Stimulated activated effector memory CD8-positive, alpha-beta T cell treated with anti-CD3 and anti-CD28 coated beads, Interleukin-12 subunit alpha, Interleukin-12 subunit beta, amount 100 ng/mL, for 72 hours (primary cell): ENCODE measurements at places on chromosomes 12 and 14.
A peak's percentile ranks its signal among the peaks of the same experiment; 100 is the strongest.

DNA sequence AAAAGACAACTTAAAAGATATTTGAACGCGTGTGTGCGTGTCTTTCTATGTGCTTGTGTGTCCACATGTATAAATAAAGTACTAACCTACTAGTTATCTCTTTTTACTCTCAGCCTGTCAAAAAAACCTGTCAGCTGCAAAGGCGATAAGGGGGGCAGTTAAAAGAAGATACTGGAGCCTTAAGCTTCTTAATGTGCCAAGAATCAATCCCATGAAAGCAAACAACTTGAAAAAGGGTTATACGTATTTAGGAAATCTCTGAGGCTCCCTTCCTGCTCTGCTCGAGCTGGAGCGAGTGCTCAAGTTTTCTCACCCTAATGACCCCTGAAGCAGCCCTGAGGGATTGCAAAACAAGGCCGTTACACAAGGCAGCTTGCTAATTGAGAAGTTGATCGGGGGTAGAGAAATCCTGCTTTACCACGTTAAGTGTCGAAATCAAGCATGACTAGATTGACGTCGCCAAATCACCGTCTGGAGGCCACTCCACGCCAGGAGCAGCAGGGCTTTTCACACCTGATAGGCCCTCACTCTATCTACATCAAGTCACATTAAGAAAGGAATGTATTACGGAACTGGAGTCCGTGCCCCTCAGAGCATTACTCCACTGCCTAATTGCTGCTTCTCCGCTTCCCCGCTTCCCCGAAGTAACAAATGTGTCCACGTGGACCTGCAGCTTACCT lies 32.4 kb downstream of the LMO3 start:
- DNase-seq: no peak

DNA sequence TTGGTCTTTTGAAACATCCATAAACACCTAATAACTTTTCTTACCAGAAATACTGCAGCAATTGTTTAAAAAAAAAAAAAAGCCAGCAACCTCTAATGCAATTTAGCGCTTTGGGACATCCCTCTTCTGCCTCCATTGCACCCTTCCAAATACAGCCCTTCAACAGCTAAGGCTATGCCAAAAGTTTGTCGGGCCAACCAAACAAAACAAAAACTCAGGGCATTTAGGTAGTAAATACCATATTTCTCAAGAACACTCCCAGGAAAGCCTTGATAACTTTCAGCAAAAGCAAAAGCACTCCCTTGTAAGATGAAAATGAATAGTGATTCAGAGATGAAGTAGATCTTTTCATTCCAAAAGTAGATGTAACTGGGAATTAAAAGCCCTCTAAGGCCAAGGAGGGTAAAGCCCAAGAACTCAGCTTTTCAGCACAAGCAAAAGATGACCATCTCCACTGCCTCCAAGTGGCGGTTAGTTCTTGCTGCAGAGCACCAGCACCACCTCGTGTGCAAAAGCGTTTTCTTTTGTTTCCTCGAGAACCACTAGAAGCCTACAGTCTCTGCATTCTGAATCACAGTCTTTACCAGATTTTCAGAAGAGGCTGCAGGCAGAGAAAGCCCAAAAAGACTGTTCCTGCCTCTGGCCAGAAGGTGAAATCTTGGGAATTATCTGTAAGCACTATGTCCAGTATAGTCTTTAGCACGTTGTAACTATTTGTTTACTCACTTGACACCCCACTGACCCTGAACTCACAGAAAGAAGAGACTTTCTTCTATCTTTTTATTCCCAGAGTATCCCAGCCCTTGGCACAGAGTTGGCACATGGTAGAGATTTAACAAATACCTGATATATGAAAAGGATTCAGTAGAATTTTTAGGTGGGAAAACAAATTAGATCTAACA lies 53.1 kb downstream of the SIX6 start:
- no peak for DNase-seq

DNA sequence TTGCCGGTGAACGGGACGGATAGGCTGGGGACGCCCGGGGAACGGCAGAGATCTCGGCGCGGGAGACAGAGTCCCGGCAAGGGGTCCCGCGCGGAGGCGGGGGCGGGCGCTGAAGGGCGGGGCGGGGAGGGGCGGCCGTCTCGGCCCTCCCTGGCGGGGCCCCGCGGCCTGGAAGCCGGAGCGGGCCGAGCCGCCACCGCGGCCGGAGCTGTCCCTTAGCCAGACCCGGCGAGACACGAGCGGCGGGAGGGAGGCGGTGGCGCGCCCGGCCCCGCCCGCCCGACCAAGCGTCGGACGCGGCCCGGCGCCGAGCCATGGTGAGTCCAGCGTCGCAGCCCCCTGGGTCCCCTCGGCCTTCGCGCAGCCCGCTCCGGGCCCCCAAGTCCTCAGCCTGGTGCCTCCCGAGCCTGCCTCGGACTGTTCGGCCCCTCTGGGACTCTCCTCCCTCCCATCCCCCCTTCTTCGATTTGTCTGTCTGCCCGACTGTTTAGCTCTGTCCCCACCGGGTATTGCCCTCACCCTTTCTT lies at the start of gene ARHGEF40:
ARHGEF40 (plus strand) TSS at position 222 of the 527 bp plus-strand sequence; CDS start at position 315, 93 bp downstream.
- no peak for DNase-seq

GRCh38 chr12:75177997-75178396 lies 31.6 kb downstream of the KCNC2 start:
- DNase-seq: no peak

DNA sequence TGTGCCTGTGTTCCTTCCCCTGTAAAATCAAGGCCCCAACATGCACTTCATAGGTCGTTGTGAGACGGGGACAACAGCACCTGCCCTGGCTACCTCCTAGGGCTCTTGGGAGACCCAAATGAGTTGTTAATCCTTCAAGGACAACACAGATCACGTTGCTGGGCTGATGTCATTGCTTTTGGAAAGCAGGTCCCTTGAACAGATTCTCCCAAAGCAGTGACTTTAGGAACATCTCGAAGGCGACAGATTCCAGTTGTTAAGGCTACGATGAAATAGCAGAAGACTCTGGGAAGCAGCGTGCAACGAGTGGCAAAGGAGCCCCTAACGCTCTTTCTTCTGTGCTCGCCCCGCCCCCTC lies 26.2 kb upstream of the MAP1LC3B2 start:
- no peak for DNase-seq

- no peak for DNase-seq
These were observed 6.7 kb upstream of the KRT75 start for GRCh38 chr12:52440821-52441319.

DNA sequence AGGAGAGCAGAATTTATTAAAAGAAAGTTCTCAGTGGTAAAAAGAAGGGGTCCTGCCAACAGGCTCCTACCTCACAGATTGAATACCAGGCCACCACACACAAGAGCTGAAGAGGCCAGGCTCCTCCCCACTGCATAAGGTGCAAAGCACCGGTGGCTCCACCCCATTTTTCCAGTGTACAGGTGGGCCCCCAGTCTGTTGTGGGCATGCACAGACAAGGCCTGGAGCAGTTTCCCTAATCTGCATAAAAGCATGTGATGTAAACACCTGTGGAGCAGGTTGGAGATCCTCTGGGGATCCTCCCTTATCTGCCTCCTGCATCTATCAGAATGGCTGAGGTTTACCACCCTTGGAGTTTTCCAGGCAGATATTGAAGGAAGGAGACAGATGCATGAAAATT lies 45.7 kb upstream of the PDZRN4 start:
- DNase-seq: no peak

GRCh38 chr12:49827401-49828099 lies 663 bp downstream of the NCKAP5L start:
- DNase-seq: no peak

DNA sequence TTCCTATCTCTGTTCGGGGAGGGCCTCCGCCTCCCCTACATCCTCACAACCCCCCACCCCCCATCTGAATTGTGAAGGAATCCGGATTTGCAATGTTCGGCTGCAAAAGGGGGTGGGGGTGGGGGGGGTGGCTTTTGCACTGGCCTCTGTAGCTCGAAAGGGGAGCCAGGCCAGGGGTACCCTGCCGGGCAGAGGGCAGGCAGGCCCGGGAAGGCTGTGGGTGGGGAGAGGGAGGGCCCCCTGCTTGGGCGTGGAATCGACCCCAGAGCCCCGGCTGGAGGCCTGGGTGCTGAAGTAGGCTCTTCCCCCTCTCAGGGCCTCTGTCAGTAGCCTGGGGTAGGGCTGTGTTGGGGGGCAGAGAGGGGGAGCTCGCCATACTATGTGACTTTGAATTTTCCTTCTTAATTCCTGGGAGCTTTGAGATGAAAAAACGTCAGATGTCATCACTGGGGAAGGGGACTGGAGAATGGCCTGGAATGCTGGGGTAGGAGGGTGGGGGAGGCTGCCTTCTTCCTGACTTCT lies 1.1 kb downstream of the LRP1 start:
- no peak for DNase-seq

- DNase-seq: no peak
These were observed 2.5 kb upstream of the PCNX4 start for GRCh38 chr14:60089221-60089620.

DNA sequence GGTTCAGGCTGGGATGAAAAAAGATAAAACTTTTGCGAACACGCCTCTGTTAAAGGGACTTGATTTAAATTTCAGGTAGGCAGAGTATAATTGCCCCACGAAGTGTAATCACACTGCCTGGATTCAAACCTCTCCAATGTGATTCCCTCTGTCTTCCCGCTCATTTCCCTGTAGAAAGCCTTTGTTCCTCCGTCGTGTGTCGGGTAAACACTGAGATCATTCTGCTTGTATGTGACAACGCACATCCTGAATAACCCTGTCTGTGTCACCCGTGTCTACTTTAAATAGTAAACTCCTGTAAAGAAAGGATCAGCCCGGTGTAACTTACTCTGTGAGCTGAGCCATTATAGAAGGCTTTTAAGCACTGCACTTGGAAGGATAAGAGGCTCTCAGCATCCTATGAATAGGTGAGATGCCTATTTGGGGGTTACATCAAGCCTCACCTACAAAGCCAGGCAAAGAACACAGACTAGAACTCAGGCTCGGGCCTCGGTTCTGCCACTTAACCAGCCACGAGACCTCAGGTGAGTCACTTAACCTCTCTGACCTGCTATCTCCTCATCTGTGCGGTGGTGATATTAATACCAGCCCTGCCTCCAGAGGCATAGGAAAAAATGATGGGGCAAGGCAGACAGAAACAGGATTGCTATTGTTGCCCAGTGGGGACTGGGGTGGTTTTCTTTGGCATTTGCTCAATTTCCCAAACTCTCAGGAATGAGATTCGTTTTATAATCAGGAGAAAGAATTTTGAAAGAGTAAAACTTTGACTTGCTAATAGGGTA lies 74.2 kb downstream of the RBM19 start:
- no peak for DNase-seq

- DNase-seq: no peak
These were observed 839.2 kb downstream of the SLC6A15 start for GRCh38 chr12:84073401-84073800.

- no peak for DNase-seq
These were observed 12.6 kb downstream of the ACTR6 start for GRCh38 chr12:100213016-100213891.

GRCh38 chr14:63454863-63455622 lies 88.1 kb downstream of the PPP2R5E start:
- DNase-seq: no peak

DNA sequence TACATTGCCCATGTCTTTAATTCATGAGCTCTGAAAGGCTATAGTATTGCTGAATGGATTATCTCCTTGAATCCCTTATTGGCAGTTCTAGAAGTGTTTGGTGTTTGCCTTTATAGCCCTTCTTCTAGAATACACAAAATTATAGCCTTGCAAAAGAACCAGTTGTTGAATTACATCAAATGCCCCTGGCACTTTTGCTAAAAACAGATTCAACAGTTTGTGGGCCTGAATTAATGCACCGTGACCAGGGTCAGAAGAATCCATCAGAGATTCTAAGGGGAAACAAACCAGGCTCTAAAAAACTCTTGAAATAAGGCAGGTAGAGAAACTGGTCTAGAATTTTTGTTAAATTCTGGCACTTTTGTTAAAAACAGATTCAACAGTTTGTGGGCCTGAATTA lies 197.8 kb downstream of the SOX5 start:
- no peak for DNase-seq

DNA sequence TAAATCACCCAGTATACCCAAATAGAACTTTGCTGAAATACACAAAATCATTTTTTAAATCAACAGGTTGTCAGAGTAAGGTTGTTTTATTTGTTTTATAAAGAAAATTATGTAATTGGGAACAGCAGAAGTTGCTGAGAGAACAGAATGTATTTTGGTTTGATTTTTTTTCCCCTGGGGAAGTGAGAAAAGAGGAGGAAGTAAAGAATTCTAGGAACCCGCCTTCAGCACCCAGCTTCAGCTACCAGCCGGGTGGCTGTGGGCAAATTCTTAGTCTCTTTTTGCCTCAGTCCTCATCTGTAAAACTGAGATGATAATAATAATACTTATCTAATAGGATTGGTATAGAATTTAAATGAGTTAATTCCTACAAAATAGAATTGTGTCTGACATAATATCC lies 119.4 kb downstream of the SRGAP1 start:
- no peak for DNase-seq

- DNase-seq: no peak
These were observed 387.8 kb downstream of the SOX5 start for GRCh38 chr12:23561364-23562345.

GRCh38 chr12:45674181-45674977 lies 55.1 kb upstream of the ARID2 start:
- no peak for DNase-seq

GRCh38 chr14:67569011-67569650 lies 30.9 kb downstream of the PIGH start:
- no peak for DNase-seq

- DNase-seq: no peak
These were observed 3.4 kb downstream of the KLRB1 start for GRCh38 chr12:9604287-9604686.

DNA sequence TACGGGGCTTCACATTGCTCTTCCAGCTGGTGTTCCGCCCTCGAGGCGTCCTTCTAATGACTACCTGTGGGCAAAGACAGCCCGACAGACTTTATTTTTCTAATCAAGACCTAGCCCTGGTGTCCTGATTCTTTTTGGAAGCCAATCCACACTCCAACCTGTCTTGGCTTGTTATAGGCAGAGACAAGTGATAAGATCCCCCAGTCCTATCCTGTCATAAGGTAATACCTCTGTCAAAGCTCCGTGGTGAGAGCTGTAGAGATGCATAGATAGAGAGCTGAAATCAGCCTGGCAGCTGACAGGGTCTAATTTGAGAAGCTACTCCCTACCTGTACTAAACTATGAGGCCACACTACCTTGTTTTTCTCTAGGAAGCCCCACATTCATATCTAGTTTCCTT lies 11.5 kb upstream of the WNK1 start:
- DNase-seq: peak; percentile 47

GRCh38 chr12:11832093-11832492 lies 182.6 kb downstream of the ETV6 start:
- no peak for DNase-seq

DNA sequence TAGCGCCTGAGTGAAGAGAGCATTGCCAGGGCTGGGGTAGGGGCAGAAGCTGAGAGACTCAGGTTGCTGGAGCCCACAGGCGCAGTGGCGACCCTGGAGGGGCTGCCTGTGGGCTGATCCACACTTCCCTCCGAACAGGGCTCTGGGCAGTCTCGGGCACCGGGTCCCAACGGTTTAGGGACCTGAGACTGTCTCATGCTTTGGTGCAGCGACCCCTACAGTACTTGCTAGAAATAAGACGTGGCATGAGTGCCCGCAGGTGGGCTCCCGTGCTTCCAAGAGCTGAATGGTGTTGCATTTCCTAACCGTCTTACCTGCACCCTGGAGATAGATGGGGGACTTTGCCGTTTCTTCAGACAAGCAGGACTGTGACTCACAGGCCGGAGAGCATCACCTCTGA lies 57.4 kb downstream of the AACS start:
- no peak for DNase-seq
